Glutamatergic neuron (in vitro differentiated cells): ENCODE measurements at places on chromosomes 7 and 10.

GRCh38 chr10:85609509-85609908 lies 757.1 kb downstream of the GRID1 start:
- no peak for DNase-seq

DNA sequence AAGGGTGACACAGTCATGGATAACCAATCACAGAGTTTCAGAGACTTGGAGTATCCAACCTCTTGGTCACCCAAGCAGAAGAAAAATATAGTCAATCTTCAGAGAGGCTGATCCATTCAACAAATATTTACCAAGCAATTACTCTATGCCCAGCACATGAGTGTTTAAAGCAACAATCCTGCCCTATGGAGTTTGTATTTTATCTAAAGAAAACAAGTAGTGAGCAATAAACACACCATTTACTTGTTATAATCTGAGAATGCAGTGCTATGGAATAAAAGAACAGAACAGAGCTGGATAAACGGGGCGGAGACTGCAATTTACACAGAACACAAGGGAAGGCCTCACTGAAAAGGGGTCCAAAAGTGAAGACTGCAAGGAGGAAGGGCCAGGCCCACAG lies 63.8 kb downstream of the GRB10 start:
- no peak for DNase-seq

DNA sequence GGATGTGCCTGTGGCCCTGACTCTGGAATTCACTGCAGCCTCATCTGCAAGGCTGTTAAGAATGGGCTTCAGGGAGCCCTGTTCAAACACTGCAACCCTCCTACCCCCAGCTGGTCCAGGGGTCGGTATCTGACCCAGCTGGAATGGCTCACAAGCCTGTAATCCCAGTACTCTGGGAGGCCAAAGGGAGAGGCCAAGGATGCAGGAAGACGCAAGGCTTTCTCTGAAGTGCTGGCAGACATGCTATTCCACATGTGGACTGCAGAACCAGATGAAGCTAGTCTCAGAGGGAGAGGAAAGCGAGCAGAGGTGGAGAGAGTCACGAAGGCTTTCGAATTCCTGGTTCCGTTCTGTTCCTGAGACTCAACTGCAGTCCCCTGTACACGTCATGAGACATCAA lies 45.0 kb downstream of the ESYT2 start:
- no peak for DNase-seq

DNA sequence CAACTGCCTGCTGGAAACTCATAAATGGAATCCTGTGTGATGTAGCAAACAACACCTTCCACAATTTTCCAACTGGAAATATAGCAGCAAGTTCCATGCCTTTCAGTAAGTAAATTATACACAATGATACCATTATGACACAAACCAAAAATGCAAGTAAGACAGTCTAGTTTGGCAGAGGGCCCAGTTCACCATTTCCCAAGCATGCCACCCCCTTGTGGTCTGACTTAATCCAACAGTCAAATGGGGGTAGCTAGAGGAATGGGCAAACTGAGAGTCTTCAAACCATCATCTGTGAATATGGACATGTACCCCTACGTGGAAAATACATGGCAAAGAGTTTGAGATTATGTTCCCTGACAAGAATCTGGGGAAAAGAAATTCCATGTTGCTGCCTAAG lies 137.6 kb upstream of the VWC2 start:
- DNase-seq, result no peak

DNA sequence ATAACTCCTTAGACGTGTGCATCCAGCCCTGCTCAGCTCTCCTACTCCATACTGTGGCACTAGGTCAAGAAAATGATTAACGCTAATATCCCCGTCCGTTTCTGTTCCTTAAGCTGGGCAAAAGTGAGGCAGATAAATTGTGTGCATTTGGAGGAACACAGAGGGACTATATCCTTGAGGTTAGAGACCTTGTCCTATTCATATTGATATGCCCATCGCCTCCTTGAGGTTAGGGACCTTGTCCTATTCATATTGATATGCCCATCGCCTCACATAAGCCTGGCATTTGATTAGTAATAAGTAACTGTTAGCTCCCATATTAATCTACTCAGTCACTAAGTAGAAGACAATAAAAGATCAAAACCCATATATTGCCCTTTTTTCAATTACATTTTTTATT lies 12.9 kb upstream of the TAX1BP1 start:
- DNase-seq, result no peak

DNA sequence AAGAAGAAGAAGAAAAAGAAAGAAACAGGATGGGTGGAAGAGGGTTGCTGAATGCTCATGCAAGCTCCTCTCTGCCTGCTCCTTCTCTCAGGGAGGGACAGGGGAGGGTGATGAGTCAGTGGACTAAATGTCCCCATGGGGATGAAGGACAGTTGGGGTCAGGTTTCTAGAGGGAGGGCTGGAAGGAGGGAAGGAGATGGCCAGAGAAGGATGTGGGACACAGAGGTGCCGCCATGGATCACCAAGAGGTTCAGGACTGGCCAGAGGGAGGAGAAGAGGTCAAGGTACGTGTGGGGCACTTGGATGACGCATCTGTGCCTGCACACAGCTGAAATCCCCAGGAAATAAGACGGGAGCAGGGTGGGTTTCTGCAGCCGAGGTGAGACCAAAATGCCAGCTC lies 88.9 kb upstream of the GTF2I start:
- DNase-seq, result no peak
